ENCODE measurements at places on chromosomes 1 and 21.
A peak's percentile ranks its signal among the peaks of the same experiment; 100 is the strongest.

DNA sequence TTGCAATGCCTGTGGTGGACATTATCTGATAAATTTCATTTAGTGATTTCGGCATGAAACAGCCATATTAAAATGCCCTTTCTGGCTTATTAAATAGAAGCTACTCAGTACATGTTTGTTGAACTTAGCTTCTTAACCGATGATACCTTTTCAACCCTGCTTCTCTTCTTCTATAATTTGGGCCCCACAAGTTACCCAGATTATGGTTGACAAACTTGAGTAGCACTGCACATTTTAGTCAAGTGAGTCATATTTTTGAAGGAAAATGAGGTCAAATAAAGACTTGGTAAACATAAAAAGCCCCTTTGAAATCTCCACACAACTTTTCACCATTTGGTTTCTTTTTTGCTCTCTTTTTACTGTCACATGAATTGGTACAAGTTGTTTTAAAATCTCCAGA lies 33.8 kb downstream of the GIPC2 start:
- DNase-seq, result no peak

DNA sequence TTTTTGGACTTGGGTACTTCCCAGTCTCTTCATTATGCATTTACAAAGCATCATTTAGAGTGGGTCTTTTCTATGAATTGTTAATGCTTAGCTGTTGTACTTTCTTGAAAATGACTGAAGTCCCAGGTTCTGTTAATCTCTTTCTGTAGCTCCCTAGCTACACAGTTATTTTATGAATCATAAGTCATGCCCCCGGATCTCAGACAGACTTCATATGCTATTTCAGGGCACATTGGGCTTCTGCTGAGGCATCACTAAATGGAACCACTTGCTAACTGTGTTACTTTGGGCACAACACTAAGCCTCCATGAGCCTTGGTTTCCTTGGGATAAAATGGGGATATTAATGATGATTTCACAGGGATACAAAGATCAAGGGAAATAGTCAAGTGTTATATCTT lies 55.5 kb upstream of the RBM15 start:
- DNase-seq, result no peak

DNA sequence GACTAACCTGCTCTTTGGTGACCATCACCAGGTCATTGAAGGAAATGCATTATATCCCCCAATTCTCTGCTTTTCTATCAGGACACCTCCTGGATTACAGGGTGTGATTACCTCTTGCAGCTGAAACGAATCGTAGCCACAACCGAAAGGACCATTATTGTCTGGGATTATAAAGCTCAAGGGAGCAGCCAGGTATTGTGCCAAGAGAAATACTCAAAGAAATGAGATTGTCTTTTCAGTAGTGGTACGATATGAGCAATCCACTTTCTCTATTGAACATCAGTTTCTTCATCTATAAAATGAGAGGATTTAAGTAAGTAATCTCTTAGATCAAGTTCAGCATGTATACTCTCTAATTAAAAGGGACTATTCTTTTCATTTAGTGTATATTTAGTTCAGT lies 27.3 kb downstream of the WDR64 start:
- DNase-seq, result no peak

- no peak for DNase-seq
These were observed 260.3 kb downstream of the SIPA1L2 start for GRCh38 chr1:232369451-232370296.

GRCh38 chr1:58574816-58575215 lies 2.2 kb downstream of the TACSTD2 start:
- no peak for DNase-seq

DNA sequence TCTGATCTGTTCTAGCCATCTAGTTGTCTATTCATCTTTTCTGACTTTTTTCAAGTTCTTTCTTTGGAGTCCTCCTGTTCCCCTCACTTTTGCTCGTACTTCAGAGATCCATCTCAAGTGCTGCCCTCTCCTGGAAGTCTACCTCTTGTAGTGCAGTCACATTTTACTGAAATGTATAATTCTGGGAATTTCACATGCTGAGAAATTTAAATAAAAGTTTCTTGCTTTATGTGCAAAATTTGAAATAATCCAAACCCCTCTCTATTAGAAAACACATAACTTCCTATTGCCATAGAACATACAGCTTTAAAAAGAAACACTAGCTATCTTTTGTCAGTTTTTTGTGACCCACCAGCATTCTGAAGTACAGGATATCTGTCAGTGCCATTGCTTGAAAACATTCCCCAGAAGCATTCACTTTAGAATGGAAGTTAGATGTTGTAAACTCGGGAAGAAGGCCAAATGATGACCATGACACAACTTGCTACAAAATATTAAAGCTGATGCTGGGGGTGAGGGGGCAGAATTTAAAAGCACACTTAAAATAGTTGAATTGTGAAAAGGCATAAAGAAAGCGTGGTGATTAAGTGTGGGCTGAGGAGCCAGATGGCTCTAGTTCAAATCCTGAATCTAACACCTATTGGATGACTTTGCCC lies 22.0 kb downstream of the RLF start:
- no peak for DNase-seq

DNA sequence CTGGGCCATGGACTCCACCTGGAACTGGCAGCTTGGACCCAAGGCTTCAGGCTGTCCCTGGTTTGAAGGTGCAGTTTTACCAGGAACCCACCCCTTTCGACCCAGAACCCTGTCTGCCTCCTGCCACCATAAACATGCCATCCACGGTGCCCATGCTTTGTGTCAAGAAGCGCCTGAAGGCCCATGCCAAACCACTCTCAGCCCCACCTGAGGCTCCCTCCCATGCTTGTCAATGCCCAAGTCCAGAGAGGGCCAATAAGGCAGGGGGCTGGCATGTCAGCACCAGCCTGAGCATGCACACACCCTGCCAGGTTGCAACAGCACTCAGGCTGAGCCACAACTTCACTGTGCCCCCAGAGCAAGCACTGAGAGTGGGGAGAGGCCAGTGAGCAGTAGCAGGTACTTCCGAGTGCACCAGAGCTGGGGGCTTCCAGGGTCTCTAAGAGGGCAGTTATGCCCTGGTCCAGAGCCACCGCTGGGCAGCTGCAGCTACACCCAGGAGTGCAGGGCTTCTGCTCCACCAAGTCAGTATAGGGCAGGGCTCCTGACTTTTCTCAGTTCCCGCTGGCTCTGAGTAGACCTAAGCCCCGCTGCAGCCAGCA lies 1256.0 kb downstream of the AMY1C start:
- no peak for DNase-seq

- no peak for DNase-seq
These were observed 43.5 kb upstream of the CCDC27 start for GRCh38 chr1:3708791-3709190.

GRCh38 chr21:32735524-32735923 lies 7.7 kb upstream of the SYNJ1 start:
- no peak for DNase-seq

GRCh38 chr1:42736571-42737200 lies 3.4 kb downstream of the CLDN19 start:
- DNase-seq, result no peak

DNA sequence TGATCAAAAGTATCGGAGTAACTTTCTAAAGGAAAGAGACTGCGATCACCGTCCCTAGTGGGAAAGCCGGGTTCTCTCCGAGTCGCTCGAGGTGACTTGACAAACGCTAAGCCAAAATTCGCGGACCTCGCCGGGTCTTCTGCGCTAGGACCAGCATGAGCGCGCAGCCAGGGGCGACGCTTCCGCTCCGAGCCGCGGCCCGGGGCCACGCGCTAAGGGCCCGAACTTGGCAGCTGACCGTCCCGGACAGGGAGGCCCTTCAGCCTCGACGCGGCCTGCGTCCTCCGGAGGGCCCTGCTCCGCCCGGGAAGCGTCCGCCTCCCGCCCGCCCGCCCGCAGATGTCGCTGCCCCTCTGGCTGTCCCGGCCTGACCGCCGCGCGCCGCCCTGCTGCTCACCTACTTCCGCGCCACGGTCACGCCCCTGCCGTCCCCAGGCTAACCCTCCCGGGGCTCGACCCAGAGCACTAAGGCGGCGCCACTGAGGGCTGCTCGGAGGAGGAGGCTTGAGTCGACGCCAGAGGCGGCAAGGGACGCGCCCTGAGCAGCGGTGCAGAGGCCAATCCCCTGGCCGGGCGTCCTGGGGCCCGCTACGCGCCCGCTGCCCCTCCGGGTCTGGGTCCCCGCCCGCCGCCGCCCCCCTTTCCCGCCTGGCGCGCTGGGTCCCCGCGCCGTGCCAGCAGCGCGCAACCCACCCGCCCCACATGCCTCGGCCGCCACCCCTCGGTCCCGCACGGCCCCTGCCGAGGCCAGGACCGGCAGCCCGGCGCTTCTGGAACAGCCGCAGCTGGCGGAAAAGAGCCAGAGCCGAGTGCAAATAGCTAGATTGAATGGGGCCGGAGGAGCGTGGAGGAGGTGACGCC lies 896 bp upstream of the DUSP10 start:
- DNase-seq, result peak; percentile 67

DNA sequence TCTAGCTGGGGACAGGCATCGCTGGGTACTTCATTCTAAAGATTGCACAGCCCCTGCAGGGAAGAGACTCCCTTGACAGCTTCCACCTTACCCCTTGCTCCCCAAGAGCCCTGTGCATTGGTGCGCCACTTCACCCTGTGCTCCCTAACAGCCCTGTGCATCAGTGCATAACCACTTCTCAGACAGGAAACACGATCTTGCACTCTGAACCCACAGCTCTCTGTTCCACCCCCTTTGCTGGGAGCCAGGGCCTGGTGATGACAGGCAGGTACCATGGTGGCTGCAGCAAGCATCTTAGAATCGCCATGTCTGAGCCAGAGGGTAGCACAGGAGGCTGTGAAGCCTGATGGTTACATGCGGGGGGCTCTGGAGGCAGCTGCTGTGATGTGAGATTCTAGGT lies 5.0 kb downstream of the ALPL start:
- DNase-seq, result no peak

DNA sequence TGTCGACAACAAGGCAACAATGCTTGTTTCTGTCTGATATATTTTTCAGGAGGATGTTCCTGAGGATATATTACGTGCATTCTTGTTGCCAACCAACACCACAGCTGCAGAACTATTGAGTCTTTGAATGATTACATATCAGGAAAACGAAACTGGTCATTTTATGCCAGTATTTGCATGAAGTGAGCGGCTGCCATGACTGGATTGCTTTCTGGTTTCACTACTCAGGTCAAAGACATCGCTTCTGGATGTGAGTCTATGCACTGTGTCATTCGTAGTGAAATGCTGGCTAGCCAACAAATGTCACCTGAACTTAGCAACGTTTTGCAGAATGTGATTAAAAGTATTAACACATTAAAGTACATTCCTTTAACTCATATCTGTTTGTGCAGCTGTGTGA lies 35.8 kb upstream of the OLFM3 start:
- DNase-seq, result no peak

GRCh38 chr1:1402072-1402900 lies 3.2 kb upstream of the CCNL2 start:
- peak; percentile 13 for DNase-seq

GRCh38 chr1:232384171-232384883 lies 245.6 kb downstream of the SIPA1L2 start:
- DNase-seq, result no peak

DNA sequence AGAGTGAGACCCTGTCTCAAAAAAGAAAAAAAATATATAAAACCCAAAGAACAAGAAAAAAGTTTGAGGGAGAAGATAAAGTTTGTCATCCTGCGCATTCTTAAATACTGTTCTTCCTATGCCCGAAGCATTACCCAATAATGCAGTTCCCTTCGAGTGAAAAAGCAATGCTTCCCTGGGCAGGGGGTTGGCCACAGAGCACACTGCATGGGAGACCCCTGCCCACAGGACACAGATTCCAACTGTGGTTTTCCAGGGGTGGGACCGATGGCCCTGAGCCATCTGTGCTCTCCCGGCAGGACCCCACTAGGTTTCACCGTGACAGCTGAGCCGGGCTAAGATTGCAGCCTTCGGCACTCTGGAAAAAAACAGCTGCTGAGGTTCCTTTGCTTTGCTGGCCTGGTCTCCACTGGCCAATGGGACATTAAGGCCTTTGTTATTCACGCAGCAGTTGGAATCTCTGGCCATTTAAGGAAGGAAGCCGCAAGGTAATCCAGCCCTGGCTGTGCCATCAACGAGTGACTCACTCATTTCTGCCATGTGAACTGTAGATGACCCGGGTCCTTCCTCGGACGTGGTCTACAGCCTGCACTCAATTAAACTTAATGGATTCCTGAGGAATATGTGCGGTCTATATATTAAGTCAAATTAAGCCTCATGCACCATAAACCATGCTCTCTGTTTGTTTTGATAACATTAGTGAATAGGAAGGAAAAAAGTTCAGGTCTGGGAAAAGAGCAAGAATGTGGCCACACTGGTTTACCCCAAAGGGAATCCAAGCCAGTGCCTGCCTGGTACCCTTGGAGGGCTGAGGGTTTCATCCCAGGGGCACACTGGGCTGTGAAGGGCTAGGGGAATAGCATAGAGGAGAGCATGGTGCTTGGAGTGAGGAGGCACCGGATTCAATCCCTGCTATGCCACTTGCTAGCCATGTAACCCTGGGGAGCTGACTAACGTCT lies 163.2 kb downstream of the ZBTB18 start:
- DNase-seq, result no peak

DNA sequence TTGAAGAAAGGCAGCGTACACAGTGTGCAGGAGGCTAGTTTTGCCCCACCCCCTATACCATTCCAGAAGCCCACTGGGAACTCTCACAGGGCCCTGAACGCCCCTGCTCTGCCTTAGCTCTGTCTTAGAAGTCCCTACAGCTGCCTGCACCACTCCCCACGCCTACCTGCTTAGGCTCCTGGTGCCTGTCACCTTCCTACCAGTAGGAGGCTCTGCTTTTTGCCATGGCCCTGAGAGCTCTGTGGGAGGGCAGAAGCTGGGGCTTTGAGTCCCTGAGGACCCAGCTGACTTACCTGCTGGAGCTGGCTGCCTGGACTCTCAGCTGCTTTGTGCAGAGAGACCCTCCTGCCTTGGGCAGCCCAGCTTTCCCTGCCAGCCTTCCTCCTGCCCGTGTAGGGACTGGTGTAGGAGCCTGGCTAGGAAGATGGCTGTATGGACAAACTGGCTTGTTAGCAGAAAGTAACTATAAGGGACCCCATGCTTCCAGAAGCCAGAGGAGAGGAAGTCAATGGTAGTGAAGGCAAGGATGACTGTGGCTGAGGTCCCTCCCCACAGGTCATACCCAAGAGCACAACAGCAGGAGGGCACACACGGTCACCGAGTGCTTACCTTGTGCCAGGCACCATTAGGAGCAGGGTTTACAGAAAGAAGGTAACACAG lies 9.8 kb upstream of the CELSR2 start:
- no peak for DNase-seq

DNA sequence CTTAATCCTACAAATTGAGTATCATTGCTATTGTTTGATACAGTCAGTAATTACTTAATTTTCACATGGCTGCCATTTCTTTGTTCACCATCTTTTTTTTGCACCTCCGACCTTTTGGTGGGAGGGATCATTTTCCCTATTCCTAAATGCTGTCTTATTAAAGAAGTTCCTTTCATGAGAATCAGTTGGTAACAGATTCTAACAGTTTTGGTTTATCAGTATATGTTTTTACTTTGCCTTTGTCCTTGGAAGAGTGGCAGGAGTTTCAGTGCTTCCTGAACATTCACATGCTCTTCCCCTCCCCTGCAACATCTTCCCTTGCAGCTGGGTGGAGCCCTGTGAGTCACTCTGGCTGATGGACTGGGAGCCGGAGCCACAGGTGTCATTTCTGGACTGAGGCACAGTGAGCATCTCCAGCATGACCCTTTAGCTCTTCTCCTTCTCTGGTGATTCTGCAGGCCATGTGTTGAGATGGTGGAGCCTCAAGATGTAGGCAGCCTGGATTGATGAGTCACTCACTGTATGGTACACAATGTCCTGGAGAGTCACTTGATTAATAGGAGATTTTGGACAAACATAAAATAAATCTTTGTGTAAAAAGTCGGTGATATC lies 217.7 kb downstream of the URB2 start:
- no peak for DNase-seq
